Activated T-helper 1 cell treated with anti-CD3 and anti-CD28 coated beads, Interleukin-2, amount 50 U/mL, for 16 hours (primary cell): ENCODE measurements at places on chromosomes 16 and 17.

- no peak for DNase-seq
These were observed 1.8 kb downstream of the ZBTB4 start for GRCh38 chr17:7477392-7478275.

- DNase-seq, result no peak
These were observed 13.1 kb upstream of the LASP1NB start for GRCh38 chr17:38912221-38912813.

- no peak for DNase-seq
These were observed 4.4 kb upstream of the OR1F1 start for GRCh38 chr16:3183445-3184139.

- no peak for DNase-seq
These were observed 30.3 kb downstream of the MRTFB start for GRCh38 chr16:14101415-14101814.

- no peak for DNase-seq
These were observed 78.1 kb downstream of the GP2 start for GRCh38 chr16:20249211-20249610.

DNA sequence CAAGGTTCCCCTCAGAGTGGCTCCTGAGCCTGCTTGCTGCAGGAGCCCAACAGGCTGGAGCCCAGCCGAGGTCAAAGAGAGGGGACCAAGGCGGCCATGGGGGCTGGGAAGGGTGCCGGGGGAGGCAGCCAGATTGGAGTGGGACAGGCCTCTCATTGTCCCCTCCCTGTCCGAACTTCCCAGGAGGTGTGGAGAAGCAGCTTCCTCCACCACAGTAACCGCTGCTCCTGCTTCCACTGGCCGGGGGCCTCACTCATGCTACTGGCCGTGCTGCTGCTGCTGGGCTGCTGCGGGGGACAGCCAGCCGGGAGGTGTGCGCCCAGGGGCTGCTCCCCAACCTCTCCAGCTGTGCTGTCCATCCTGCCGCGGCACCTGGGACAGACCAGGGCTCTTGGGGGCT, 29.3 kb downstream of the TMEM94 start:
- no peak for DNase-seq

GRCh38 chr16:57644383-57645014, 16.1 kb downstream of the ADGRG1 start:
- DNase-seq, result no peak

DNA sequence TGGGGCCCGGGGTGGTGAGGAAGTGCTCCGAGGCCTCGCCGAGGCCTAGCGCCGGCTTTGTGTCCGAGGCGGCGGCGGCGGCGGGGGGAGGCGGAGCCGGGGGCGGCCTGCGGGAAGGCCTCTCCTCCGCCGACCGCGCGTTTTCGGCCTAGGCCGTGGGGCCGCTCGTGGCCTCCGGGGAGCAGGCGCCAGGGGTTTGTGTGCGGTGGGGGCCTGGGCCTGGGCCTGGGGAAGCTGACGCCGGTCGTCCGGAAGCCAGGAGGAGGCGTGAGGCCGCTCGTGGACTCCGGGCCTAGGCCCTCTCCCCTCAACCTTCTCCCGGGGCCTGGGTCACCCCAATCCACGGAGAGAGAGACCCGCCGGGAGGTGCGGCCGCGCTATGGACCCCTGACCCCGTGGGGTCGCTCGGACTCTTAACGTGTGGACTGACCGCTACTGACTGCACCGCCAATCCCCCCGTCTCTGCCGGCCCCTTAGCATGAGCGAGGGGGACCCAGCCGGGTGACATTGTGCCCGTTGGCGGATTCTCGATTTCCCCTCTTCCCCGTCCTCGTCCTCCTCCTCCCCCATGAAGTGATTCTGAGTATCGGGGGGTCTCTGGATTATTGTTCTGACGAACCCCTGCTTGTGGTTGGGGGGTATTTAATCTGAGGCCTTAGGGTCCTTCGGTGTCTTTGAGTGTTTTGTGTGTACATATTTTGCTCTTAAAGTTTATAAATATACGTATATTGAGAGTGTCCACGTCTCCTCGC, 660 bp downstream of the RBBP6 start:
- peak; percentile 30 for DNase-seq

- no peak for DNase-seq
These were observed 29.4 kb upstream of the NUDT16L1 start for GRCh38 chr16:4663777-4664465.

DNA sequence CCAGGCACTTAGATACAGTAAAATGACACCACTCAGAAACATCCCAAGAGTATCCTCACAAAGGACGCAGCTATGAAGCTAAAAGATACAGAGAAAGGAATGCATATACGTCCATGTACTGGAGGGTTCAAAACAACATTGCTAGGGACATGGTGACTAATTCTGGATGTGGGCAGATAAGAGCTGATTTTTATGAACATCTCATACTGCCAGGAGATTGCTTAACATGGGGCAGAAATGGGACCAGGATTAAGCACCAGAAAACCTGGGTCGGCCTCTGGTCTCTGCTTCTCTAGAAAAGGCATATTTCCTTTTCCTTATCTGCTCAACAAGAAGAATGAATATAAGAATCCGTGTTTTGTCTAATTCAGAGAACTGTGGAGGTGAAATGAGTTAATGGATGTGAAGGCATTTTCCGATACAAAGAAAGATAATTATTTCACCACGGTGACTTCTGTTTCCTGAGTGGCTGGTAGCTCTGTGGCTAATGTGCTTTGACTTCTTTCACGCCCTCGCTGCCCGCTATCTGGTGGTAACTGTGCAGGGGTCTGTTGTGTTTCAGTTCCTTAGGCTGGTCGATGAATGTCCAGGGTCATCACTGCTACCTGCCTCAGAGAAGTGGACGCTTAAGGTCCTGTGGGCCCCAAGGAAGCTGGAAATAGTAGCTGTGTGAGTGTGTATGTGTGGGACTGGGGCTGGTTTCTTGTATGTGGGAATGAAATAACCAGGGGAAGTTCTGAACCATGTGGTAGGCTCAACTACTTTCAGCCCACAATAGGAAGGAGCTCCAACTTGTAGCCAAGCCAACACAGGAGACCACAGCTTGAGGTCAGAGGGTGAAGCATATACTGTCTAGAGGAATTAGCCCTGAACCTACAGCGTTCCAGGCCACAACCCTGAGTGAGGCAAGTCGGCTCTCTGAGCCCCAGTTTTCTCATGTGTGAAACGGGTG, 15.8 kb upstream of the CCL5 start:
- DNase-seq, result no peak

DNA sequence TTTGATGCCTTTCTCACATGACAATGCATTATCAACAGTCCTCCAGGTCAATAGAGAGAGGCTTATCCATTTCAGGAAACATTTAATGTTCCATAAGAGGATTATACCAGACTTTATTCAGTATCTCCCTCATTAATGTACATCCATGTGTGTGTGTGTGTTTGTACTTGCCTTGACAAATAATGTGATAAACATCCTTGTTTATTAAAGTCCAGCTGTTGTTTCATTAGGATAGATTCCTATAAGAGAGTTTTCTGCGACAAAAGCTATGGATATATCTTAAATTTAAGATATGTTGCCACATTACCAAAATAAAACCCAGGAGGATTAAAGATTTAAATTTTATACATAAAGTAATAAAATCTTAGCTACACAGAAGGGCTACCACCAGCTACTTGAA, 492.6 kb downstream of the TOX3 start:
- DNase-seq, result no peak

DNA sequence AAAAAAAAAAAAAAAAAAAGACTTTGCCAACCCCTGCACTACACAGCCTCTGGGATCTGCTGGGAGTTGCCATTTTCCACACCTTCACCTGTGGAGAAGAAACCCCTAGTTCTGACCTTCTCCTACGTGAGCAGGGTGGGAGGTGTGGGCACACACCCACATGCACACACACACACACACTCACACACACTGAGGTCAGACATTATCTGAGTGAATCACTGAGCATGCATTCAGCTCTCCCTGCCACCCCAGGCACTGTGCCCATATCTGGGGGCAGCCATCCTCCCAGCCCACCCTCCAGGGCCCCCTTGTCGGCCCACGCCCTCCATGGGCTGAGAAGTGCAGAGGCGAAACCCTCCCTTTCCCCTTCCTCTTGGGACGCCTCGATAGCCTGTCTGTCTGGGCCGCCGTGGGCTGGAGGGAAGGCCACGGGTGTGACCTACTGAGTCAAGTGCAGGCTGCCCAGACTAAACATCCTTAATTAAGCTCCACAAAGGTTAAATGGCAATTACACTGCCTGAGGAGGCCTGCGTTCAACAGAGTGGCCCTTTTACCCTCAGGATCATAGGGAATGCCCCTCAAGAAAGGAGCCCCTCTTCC, 143.8 kb downstream of the C16orf95 start:
- no peak for DNase-seq

- DNase-seq, result no peak
These were observed 1.7 kb downstream of the CHRNE start for GRCh38 chr17:4901108-4901647.

- DNase-seq, result no peak
These were observed 1.1 kb upstream of the ACE start for GRCh38 chr17:63475491-63476412.

- no peak for DNase-seq
These were observed 13.3 kb upstream of the CNEP1R1 start for GRCh38 chr16:50011707-50012106.

- no peak for DNase-seq
These were observed 25.9 kb upstream of the LYRM9 start for GRCh38 chr17:27919079-27919478.

DNA sequence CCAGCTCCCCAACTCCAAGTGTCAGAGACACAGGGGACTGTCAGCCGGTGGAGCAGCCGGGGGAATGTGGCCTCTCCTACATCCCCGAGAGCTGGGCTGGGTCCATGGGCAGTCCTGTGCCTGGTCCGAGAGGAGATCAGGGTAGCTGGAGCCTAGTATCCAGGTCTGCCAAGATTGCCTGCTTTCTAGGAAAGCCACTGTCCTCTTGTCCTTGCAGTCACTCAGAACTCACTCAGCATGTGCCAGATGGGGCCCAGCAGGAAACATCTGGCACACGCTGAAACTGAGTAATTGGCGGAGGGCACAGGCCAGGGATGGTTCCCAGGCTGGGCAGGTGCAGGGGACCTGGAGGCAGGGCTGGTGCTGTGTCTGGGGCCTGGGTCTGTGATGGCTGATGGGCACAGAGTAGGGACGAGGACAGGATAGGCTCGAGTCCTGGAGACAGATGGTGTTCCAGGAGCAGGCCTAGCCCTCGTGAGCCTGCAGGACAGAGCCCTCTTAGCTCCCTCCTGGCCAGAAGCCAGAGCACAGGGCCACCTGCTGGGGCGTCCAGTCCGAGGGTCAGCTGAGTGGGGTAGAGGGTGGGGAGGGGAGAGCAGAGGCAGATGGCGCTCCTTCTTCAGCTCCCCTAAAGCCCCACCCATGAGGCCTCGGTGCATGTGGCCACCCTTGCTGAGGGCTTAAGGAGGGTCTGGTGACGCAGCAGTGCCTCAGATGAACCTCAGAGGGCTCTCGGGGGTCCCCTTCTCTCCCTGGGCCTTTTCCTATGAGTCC, 31.1 kb downstream of the ADCY7 start:
- DNase-seq, result no peak

DNA sequence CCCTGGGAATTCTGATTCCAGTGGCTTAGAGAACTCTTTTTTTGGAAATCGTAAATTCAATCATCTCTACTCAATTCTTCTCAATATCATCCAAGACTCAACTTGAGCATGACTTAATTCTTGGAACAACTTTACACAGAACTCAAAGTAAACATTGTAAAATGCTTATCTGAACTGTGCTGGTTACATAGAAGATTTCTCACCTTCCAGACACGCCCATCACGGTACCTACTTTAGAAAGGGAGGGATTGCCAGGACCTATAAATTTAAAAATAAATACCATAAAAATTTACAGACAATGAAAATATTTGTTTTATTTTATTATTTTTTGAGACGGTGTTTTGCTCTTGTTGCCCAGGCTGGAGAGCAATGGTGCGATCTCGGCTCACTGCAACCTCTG, 26.5 kb downstream of the MAP1LC3B start:
- no peak for DNase-seq

- DNase-seq, result no peak
These were observed 2.0 kb downstream of the MRM3 start for GRCh38 chr17:784143-784542.

DNA sequence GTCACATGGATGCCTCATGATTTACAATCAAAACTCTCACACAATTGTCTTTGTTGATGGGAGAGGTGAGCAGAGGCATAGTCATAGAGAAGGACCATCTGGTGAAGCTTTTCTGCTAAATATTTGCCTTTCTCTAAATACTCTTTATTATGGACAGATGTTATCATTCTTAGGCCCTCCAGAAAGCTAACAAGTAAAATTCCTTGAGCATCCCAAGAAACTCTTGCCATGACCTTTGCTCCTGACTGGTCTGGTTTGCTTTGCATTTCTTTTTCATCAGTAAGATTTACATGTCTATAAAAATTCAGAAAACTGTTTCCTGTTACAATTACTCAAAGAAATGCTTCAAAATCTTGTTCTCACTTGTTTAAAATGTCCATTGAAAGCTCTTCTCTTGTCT, 1336.6 kb upstream of the CDH8 start:
- DNase-seq, result no peak

DNA sequence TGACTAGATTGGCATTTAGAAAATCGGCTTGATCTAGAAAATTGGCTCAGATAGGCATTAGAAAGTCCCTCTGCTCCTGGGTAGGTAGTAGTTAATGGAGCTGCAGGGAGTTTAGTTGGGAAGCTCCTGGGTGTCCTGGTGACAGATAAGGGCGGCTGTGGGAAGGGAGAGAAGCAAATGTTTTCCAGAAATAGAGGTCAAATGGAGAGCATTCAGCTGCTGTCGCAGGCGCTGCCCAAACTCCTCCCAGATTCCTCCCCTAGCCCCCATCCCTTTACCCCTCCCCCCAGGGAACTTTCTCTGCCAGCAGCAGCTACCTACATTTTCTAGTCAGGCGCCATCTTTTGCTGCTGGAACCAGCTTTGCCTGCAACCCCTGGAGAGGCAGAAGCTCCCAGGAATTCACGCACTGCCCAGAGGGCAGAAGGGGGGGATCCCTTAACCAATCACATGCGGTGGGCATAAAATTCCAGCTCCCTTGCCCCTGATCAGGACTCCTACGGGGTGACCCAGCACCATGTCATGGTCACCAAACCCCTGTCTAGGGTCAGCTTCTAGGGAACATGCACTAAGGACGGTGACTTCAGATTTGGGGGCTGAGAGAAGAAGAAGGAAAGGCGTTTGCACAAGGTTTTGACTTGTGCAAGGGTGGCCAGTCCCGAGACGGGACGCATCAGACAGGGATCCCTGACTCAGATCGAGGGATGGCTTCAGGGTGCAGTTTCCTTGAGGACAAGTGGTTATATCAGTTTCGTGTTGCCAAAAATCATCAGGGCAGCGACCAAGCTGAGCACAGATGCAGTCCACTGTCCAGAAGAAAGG, 43.8 kb downstream of the SOCS1 start:
- DNase-seq, result no peak

GRCh38 chr16:23863511-23864422, 28.0 kb downstream of the PRKCB start:
- DNase-seq, result no peak

GRCh38 chr17:82449883-82450356, 632 bp downstream of the CYBC1 start:
- no peak for DNase-seq
